Activated CD4-positive, alpha-beta memory T cell treated with anti-CD3 and anti-CD28 coated beads for 36 hours (primary cell): ENCODE measurements at places on chromosomes 13 and 19.

DNA sequence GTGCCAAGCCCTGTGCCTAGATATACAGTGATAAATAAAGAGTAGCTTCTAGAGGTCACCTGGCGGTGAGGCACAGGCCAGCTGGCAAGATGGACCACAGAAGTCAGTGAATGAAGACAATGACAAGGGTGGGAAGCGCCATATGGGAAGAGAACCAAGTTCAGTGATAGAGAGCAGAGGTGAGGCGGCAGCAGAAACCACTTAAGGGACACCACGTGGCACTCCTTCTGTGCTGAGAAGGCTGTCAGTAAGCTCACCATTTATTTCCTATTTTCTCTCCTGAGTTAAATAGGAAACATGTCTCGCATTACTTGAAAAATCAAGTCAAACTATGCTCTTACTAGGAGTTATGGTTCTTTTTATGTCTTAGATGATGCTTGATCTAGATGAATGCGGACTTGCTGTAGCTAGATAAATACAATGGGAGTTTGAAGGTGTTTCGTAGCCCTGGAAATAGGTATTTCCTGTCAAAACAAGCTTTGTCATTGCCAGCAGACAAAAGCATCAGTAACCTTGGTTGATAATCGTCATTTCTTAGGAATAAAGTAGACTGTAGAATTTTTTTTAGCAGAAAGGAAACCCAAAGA, 17.8 kb downstream of the ALOX5AP start:
- no peak for DNase-seq

DNA sequence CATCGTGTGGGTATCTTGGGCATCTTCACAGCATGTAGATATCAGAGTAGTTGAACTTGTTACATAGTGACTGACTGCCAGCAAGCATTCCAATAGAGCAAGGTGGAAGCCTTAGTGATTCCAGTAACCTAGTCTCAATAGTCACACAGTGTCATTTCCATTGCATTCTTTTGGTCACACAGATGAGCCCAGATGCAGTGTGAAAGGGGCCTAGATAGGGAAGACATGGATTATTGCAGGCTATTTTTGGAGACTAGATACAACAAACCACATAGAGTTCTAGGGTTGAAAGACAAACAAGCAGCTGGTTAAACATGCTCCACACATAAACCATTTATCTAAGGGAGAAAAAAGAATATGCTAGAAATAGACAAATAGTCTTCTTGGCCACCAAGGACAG, 553.5 kb downstream of the DCT start:
- no peak for DNase-seq

DNA sequence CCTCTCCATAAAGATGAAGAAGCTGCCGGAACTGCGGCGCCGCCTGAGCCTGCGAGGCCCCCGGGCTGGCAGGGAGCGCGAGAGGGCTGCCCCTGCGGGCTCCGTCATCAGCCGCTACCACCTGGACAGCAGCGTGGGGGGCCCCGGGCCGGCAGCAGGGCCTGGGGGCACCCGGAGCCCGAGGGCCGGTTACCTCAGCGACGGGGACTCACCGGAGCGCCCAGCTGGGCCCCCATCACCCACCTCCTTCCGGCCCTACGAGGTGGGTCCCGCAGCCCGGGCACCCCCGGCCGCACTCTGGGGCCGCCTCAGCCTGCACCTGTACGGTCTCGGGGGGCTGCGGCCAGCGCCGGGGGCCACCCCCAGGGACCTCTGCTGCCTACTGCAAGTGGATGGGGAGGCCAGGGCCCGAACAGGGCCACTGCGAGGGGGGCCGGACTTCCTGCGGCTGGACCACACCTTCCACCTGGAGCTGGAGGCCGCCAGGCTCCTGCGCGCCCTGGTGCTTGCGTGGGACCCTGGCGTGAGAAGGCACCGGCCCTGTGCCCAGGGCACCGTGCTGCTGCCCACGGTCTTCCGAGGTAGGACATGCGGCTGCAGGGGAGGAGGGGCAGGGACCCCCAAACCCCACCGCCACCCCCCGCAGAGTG, 2.7 kb downstream of the SYDE1 start:
- no peak for DNase-seq

- no peak for DNase-seq
These were observed 35.8 kb downstream of the TSHZ3 start for GRCh38 chr19:31313291-31314030.

- peak; percentile 34 for DNase-seq
These were observed 130.3 kb upstream of the SERP2 start for GRCh38 chr13:44243198-44243857.

DNA sequence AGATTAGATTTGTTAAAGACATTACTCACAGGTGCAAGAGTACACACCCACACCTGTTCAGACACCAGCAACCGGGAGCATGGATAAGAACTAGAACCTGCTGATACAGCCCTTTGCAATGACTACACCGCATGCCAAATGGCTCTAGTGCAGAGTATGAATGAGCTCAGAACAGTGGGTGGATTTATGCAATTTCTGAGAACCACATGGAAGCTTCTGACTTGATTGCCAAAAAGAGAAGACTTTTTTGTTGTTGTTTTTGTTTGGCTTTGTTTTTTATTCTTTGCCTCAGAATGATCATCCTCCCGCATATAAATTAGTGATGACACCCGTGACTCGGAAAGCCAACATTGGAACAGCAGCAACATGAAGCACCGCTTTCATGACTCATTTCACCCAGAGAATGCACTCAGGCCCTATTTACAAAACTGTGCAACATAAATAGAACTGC, 77.4 kb upstream of the LRCH1 start:
- no peak for DNase-seq

- no peak for DNase-seq
These were observed 56.6 kb downstream of the CELF5 start for GRCh38 chr19:3281026-3281425.

DNA sequence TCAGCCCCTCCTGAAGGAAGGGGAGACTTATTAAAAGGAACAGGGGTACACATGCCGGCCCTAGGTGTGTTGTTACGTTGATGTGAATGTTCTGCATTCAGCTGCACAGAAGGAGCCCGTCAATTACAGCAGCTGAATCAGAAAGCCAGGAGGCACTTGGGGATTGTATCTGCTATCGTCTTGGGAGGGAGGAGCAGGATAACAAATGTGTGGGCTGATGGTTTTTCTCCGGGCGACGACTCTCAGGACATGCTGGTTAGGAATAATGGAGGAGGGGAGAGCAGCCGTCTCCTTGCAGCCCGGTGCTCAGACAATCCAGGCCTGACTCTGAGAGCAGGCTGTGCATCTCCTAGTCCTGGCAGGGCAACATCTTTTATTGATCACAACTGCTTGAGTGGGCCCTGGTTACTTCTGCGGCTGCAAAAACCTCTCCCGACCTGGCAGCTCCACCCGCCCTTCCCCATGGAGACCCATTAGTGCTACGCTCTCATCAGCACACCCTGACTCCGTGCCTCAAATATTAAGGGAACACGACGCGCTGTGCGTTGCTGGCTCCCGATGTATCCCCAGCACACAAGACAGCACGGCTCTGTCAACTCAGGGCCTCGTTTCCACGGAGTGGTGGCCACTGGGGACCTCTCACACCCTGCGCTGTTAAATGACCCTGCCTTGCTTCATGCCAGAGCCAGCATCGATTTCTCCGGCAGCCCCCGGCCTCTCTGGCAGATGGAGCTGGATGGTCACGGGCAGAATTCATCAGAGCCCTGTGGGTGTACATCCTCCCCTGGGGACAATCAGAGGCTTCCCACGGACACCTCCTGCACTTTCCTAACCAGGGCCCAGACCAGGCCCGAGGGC, 25.3 kb downstream of the PEPD start:
- DNase-seq, result no peak

- DNase-seq, result no peak
These were observed 41.9 kb downstream of the ZNF627 start for GRCh38 chr19:11639245-11639601.

GRCh38 chr13:71702253-71702652, 164.8 kb downstream of the DACH1 start:
- DNase-seq, result no peak

GRCh38 chr13:75505327-75505726, 23.4 kb upstream of the TBC1D4 start:
- DNase-seq, result no peak

- DNase-seq, result no peak
These were observed 26.6 kb downstream of the ZSWIM9 start for GRCh38 chr19:48196933-48197665.

DNA sequence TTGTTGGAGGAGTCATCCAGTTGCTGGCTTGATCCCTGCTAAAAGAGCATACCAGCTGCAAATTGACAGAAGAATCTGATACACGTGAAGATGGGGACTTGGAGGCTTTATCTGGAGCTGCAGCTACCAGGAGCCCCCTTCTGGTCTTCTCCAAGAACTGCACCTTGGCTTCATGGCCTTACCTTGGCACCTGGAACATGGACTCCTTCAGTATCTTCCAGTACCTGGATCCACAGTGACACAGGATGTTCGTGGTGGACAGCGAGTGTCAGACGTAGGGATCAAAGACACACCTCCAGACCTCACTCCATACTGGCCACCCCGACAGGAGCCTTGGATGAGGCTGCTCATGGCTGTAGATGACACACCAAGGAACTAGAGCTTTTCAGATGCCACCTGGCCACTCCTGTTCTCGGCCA, 9.9 kb upstream of the ACSBG2 start:
- peak; percentile 72 for DNase-seq

DNA sequence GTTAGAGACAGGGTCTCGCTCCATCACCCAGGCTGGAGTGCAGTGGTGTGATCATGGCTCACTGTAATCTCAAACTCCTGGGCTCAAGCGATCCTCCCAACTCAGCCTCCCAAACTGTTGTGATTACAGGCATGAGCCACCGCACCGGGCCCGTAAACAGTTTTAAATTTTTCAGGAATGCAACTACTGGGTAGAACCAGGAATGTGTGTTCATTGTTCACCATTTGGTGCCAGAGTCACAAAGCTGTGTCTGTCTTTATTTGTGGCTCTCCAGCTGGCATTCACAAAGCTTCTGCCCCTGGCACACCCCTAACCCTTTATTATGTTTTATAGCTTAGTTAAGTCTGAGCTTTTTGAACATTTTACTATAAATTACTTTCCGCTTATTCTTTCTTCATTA, 19.8 kb upstream of the ACP7 start:
- DNase-seq, result no peak

DNA sequence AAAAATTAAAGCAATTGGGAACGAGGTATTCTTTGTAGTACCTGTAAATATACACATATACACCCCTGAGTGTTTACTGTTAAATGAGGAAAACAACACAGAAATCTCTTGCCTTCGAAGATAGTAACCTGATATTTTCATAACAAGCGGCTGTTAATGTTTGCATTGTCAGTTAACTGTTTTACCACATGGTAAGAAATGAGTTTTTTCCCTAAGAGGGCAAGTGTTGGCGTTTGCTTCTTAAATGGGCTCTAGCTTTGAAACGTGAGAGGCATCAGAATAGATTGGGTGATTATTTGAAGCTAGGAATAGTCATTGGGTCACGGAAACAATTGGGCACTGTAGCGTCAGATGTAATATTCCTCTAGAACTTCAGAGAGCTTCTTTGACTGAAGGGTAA, 22.0 kb upstream of the UPF3A start:
- DNase-seq, result no peak

- no peak for DNase-seq
These were observed 485.3 kb downstream of the SLITRK6 start for GRCh38 chr13:85313761-85314503.

GRCh38 chr13:108734676-108735075, 105.3 kb downstream of the MYO16 start:
- no peak for DNase-seq
